ENCODE measurements at places on chromosomes 1 and 21.

- no peak for DNase-seq
Measured at GRCh38 chr1:225896937-225897549, 8.1 kb upstream of the LEFTY1 start.

GRCh38 chr1:14980621-14981218 lies 172.8 kb upstream of the TMEM51 start:
- no peak for DNase-seq

DNA sequence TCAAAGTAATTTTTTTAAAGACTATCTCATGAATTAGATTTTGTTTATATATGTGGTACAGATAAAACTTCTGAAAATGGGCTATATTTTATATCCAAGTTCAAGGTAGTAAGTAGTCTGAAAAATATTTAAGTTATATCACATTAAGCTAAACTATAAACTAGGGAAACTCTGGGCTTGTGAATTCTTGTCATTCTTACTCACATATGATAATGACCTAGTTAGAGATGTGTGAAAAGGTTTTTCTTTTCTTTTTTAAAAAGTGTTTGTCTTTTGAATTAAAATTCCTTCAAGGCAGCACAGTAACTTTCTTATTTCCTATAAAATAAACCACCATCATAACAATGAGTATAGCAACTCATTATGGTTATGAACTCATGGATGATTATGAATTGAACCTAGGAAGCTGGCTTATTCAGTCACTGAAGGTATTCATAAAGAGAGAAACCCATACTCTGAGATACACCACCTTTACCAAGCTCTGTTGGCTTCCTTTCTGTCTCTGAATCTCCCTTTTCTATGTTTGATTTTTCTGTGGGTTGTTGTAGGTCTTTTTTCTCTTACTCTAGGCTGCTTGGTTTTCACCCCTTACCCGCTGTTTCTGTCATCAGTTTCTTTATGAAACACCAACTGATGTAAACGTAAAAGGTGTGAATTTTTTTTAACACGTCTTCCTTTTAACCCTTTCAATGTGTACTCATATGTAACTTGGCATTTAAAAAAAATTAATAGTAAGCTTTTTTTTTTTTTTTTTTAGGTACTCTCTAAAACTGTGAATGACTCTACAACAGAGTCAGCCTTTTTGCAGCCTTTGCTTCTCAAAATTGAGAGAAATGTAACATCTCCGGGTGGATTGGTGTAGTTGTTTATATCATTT lies 25.2 kb downstream of the IL12RB2 start:
- no peak for DNase-seq

DNA sequence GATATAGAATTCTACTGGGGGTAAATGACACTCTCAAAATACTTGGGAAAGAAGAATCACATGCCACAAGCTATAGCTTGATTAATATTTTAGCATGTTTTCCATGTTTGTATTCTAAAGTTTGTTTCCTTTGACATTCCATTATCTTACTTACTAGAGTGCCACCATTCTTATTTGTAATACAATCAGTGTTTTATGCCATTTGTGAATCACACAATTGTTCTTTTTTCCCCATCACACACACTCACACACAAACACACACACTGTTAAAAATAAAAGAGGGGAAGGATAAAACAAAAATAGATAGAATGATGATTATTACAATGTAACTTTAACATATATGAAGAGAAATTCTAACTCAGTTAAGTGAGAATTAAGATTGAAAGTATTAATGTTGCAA lies 16.0 kb upstream of the TEKT2 start:
- DNase-seq, result no peak

DNA sequence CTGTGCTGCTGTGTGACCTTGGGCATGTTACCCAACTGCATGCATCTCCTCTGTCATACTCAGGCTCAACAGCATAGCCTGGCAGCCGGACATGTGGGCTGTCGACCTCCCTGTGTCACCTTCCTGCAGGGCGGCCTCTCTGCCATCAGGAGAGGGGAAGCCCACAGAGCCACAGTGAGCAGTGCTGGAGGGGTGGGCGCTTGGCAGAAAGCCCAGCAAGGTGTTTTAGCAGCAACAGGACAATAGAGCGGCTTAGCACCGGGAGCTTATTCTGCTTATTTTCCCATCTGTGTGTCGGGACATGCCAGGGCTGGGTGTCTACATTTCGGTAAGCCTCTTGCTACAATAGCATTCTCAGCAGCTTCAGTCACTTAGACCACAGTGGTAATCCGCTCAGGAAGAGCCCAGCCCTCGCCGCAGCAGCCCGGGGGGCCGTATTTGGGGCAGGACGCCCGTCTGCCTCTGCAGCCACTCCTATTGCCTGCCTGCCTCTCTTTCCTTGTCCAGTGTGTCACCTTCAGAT lies 22.8 kb upstream of the CDK18 start:
- no peak for DNase-seq

Data from left renal pelvis (tissue), 4 donors.